ENCODE measurements at places on chromosomes 1 and 21.

DNA sequence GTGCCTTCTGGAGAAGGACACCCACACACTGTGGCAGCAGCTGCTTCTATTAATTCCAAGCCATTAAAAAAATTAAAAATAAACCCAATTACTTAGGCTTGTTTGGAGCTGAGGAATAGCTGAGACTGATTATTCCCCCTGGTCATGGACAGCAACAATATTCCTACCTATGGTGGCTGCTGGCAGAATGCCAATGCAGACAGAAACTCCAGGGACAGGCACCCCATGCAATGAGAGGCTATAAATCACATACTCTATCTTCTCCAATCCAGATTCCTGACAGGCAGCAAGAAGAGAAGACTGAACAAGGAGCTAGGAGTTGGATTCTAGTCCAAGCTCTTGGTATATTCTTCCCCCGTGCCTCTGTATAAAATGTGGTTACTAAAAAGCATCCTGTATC is 275.4 kb upstream of the BEND5 start:
- no peak for DNase-seq

GRCh38 chr1:152520561-152521090 is 6.3 kb downstream of the CRCT1 start:
- DNase-seq, result no peak

DNA sequence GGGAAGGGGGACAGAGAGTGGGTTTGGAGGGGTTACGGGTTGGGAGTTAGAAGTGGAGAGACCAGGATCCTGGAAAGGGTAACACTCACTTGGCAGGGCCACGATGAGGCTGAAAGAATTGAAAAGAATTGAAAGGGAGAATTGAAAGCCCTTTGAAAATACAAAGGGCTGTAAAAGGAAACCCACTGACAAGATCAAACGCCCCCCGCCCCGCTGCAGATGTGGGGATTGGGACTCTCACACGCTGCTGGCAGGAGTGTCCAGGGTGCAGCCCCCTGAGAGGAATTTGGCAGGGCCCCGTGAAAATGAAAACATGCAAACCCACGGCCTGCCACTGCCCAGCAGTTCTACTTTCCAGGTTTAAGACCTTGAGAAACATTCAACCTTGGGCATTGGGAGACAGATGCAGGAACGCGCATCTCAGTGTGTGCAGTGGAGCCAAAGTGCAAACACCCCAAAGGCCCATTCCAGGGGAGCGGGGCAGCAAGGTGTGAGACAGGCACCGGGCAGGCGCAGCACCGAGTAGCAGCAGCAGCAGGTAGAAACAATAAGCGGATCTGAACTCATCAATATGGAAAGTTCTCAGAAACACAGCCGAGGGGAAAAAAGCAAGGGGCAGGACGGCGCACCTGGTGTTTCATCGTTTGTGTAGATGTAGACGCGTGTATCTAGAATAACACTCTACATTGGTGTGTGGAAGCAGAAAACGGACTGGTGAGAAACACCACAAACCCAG is 8.3 kb upstream of the TNFRSF1B start:
- no peak for DNase-seq

DNA sequence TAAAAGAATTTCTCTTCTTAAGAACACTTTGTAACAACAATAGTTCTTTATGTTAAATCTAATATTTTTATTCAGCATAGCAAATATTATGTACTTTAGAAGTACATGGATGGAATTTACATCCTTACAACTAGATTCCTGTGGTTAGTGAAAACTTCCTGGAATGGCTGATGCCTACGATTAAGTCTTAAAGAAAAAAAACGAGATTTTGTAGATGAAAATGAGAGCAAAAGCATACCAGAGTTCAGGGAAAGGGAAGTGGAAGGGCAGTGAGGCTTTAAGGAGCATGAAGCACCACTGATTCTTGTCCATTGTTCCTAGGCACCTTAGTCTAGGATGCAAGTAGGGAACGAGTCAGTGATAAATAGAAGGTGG is 26.7 kb downstream of the CFH start:
- no peak for DNase-seq

DNA sequence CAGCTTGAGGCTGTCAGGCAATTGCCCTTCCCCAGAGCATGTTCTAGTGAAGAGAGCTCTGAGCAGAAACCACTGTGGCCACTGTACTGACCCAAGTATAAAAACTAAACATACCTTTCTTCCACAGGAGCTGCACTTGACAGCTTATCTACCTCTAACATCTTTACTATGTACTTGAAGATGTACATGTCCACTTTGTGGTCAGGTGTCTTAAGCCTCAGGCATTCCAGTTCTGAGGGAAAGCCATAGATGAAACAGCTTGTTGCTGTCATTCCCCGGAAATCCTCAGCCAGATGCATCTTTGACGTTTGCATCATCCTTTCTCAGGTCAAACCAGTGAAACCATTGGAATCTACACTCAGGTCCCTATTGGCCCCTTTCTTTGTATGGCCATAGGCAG is 70.4 kb downstream of the CHRM3 start:
- no peak for DNase-seq

DNA sequence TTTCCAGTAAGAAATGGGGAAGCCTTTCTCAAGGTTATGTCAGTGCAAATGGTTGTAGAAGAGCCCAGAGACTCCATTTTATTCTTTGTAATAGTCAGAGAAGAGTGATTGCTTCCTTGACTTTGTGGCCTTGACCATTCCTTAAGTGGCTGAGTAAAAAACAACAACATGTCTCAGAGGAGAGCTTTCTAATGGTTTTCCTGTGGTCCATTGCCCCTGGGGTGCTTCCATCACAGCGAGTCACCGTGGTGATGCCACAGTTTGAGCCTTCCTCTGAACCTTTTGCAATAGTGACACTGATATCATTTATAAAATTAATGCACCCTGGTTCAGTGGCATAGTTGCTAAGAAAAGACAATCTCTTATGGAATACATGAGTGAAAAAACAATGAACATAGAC is 38.6 kb downstream of the PAPPA2 start:
- no peak for DNase-seq

DNA sequence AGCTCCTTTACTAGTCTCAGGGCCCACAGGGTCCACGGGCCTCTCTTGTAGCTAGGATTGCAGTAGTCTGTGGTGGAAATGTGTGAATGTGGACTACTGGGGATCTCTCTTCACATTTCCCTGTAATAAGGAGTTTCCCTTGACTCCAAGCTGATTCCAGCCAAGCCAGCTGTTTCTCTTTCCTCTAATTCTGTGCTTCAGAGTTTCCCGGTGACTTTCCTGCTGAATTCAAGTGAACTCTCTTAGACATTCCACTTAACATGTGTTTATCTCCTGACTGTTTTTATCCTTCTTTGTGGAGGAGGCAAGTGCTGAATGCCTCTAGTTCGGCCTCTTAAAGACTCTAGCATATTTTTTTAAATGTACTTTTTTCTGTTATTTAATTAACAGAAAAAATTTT is 354.0 kb upstream of the RGS18 start:
- DNase-seq, result no peak

GRCh38 chr1:35316264-35316663 is 47.8 kb downstream of the ZMYM4 start:
- DNase-seq, result no peak

- no peak for DNase-seq
Measured at GRCh38 chr1:150420560-150421265, 56.8 kb downstream of the RPRD2 start.

Data from NCI-H1436 (cell line).